ENCODE measurements at places on chromosomes 16 and 17.

DNA sequence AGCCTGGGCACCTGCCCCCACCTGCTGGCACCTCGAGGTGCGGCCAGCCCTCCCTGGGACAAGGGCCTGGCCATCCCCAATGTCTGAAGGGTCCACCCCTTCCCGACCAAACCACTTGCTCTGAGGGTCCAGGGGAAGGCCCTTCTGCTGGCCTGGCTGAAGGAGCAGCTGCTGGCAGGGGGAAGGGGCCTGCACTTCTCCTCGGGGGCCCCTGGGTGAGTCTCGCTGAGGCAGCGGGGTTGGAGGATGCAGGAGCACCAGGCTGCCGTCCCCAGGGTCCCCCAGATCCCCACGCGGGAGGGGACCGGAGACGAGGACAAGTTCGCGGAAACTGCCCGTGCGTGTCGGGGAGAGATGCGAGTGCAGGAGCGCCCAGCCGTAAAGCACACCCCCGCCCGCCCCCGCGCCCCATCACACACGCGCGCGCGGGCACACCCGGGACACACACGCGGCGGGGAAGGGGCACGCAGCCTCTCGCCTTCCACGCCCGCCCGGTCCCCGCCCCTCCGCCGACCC is 725 bp upstream of the CACNA1H start:
- peak; percentile 28 for DNase-seq

GRCh38 chr16:79337906-79338305 is 262.6 kb downstream of the MAF start:
- DNase-seq, result no peak

DNA sequence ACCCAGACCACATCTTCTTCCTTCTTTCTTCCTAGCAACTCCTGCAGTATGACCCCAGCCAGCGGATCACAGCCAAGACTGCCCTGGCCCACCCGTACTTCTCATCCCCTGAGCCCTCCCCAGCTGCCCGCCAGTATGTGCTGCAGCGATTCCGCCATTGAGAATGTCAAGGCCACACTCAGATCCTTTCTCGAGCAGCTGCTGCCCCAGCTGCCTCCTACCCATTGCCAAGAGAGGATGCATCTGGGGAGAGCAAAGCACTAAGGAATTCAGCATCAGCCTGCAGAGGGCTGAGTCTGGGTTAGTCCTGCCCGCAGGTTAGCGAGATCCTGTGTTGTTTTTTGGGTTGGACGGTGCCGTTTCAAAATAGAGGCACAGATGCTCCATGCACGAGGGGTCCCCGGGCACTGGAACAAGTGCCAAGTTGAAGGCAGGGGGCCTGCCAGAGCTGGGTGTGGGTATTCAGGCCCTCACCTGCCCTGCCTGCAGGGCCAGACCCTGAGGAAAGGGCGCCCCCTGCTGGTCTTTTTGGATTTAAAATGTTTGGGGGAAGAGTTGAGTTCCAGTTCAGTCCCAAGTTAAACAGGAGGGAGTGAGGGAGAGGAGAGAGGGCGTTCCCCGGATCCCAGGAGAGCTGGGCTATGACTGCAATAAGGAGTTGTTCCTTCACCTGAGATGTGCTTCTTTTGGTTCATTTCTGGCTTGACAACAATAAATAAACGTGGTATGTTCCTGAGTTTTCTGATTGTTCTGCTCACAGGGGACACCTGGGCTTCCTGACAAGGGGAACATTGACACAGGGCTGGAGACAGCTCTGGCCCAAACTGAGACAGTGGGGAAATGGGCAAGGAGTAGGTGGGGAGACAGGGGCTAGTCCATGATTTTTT is 4.9 kb downstream of the CDK3 start:
- DNase-seq, result peak; percentile 82

GRCh38 chr17:6126768-6127167 is 56.6 kb downstream of the WSCD1 start:
- no peak for DNase-seq

- no peak for DNase-seq
Observed at GRCh38 chr17:82915757-82916027, 75.9 kb upstream of the ZNF750 start.

DNA sequence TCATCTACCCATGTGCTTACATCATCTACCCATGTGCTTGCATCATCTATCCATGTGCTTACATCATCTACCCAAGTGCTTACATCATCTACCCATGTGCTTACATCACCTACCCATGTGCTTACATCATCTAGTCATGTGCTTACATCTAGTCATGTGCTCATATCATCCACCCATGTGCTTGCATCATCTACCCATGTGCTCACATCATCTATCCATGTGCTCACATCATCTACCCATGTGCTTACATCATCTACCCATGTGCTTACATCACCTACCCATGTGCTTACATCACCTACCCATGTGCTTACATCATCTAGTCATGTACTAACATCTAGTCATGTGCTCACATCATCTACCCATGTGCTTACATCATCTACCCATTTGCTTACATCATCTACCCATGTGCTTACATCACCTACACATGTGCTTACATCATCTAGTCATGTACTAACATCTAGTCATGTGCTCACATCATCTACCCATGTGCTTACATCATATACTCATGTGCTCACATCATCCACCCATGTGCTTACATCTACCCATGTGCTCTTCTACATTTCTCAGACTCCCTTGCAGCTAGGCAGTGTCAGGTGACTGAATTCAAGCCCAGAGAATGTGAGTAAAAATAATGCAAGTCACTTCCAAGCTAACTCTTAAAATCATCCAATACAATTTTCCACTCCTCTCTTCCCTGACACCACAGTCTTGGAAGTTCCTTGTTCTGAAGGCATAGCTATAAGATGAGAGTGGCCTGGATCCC is 196.8 kb downstream of the CBLN1 start:
- no peak for DNase-seq

DNA sequence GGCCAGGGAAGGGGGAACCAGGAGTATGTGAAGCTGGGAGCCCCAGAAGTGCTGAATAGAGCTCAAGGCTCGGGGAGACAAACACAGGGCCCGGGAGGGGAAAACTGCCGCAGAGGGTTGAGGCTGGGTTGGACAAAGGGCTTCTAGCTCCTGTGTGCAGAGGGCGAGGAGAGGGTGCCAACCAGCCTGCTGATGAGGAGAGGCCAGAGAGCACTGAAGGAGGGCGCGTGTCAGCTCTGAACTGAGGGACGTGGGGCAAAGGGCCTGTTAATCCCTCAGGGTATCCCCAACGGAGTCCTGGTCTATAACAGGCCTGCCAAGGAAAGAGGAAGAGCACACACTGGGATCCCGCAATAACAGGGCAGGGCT is 151.3 kb downstream of the C16orf78 start:
- no peak for DNase-seq

DNA sequence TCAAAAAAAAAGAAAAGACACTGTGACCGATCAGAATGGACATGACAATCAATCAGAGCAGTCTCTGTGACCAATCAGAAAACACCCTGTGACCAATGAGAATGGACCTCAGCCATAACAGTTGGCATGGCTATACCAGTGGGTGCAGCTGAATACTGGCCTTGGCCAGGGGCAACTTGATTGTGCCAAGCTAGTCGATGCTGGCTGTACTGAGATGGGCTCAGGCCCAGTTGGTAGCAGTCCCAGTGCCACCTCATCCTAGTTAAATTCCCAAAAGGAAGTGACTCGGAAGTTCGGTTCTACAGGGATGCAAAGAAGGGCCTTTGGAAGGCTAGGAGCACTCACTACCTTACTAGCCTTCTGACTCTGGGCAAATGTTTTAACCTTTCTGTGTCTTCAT is 37.2 kb upstream of the BCO1 start:
- no peak for DNase-seq

DNA sequence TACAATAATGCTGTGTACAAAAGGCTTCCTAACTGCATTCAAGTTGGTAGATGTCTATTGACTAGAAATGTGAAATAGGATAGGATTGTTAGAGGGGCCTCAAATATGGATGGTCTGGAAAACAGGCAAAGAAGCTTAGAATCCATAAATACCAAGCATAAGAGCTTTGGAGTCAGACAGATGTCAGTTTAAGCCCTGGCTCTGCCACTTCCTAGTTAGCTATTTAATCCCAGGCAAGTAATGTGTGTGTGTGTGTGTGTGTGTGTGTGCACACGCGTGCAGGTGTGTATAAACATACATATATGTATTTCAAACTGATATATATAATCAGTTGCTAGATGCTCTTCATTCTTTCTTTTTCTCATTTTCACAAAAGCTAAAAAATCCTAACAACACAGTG is 66.7 kb downstream of the MMD start:
- DNase-seq, result no peak

DNA sequence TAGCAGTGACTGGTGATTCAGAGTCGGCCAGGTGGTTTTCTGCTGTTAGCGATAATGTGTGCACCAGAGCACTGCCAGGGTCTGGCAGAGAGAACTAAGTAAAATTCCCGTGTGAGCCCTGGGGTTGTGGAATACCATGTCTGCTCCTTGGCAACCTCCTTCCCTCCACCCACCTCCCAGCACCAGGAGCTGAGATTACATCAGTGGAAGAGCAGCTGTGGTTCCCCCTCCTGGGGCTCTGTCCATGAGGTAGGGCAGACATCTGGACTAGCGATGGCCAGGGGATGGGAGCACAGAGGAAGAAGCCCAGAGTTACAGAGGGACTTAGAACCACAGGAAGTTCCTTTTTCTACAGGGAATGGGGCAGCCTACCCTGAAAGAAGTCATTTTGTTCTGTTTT is 15.8 kb downstream of the CLEC10A start:
- no peak for DNase-seq

GRCh38 chr16:21524068-21524751 is 75.2 kb upstream of the METTL9 start:
- no peak for DNase-seq

GRCh38 chr17:81400996-81401722 is 5.9 kb downstream of the BAHCC1 start:
- no peak for DNase-seq

- DNase-seq, result peak; percentile 74
Observed at GRCh38 chr17:18217412-18218015, 7.9 kb upstream of the LLGL1 start.

GRCh38 chr17:3802461-3803307 is 1.7 kb upstream of the ITGAE start:
- no peak for DNase-seq

- DNase-seq, result no peak
Observed at GRCh38 chr17:27743281-27743885, 56.9 kb downstream of the NOS2 start.

DNA sequence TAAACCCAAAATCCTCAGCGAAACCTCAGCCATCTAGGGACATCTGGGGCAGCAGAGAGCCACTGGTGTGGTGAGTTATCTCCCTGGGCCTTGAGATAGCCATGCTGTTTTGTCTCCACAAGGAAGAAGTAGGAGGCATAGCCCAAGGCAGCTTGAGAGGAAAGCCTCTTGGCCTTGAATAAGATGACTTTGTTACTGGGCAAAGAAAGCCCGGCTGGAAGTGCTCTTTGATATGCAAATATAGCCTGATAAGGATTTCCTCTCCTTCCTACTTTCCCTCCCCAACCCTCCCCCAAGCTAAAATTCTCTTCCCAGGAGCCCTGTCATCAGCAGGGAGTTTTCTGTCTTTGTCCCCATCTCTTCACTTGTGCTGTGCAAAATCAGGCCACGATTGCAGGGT is 694.4 kb downstream of the MAF start:
- no peak for DNase-seq

All from CD4-positive, alpha-beta T cell treated with Interleukin-15 for 4 hours (primary cell).